Stimulated activated CD4-positive, alpha-beta T cell treated with anti-CD3 and anti-CD28 coated beads, TNF-alpha, amount 100 ng/mL, for 24 hours (primary cell): ENCODE measurements at places on chromosomes 3 and 15.

DNA sequence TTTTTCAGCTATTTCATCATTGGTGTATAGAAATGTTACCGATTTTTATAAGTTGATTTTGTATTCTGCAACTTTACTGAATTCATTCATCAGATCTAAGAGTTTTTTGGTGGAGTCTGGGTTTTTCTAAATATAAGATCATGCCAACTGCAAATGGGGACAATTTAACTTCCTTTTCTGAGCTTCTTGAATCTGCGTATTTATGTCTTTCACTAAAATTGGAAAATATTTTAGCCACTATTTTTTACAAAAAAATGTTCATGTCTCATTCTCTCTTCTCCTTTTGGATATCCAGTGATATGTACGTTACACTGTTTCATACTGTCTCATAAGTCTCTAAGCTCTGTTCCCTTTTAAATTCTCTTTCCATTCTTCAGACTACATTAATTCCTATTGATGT is 123.8 kb downstream of the ISL2 start:
- DNase-seq, result no peak

DNA sequence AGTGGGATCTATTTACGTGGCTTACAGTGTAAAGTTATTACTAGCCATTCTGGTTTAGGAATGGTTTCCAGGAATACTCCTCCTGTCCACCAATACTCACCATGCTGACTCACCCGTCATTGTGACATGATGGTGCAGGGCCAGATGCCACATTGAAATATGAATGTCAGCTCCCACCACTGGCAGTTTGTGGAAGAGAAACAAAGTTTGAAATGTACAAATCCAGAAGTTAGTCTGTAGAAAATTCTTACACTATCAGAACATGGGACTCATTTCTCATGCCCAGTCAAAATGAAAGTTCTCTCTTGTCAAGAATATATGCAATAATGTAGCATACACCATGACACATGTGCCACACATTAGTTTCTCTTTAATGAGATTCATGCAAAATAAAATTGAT is 14.4 kb upstream of the TSPAN3 start:
- no peak for DNase-seq

GRCh38 chr15:68578175-68578979 is 416 bp upstream of the CORO2B start:
- DNase-seq, result peak; percentile 37

DNA sequence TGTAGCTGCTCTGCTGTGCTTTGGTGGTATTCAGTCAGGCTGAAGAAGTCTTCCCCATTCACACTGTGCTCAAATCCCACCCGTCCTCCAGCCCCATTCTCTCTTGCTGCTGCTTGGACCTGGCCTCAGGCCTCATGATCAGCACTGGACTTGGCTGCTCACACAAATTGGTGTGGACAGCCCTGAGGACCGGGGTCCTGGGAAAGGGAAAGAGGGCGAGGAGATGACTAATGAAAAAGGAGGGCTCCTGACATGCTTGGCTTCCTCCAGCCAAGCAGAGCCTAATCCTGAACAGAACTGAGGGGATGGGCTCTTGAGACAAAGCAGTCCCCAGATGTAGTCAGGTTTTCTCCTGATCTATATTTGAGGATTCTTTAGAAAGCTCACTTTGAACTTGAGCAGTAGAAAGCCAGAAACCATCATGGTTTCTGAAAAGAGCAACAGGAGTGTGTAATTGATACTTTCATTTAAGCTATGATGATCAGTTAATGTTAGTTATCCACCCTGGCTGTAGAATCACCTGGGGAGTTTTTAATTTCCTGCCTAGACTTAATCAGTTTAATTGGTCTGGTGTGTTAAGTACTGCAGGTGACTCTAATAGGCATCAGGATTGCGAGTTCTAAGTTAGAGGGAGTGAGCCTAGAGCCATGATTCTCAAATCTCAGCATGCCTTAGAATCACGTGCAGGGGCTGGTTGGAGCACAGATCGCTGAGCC is 79.4 kb upstream of the THBS1 start:
- DNase-seq, result no peak

DNA sequence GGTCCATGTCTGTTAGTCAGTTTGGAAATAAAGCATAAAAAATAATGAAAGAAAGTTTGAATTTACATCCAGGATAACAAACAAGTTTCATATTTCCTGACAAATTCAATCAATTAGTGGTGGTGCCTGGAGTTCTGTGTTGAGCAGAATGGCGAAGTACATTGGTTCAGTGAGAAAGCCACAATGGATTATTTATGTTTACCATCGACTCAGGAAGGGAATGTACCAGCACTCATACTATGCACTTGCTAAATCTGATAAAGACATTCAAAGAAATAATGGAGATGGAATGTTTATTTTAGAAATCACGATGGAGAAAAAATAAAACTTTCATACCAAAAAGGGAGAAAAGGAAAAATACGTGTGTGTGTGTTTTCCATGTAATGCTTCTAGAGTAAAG is 45.3 kb upstream of the MME start:
- DNase-seq, result no peak

GRCh38 chr15:87792250-87793040 is 464.1 kb downstream of the NTRK3 start:
- DNase-seq, result no peak

GRCh38 chr3:126677862-126678503 is 23.1 kb upstream of the TXNRD3 start:
- no peak for DNase-seq

DNA sequence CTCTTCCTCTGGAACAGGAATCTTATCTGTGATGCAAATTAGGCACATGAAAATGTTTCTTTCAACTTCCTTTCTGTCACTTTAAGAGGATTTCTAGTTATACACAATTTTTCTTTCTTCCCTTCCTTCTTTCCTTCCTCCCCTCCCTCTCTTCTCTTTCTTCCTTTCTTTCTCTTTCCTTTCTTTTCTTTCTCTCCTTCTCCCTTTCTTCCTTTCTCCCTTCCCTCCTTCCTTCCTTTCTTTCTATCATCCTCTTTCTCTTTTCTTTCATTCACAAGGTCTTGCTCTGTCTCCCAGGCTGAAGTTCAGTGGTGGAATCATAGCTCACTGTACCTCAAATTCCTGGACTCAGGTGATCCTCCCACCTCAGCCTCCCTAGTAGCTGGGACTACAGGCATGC is 18.0 kb upstream of the C2CD4B start:
- DNase-seq, result no peak
